ENCODE measurements at places on chromosomes 3 and 15. TPM values are rescaled to one million over a fixed set of nuclear protein-coding genes. Genes with fewer than 3 reads are reported as not detected.

The LRRC2 gene
- total RNA-seq, result 0.62 TPM

The TRPC1 gene
- total RNA-seq, result 25.1 TPM

The LYZL4 gene
- total RNA-seq, result not detected

The UACA gene
- 44.2 TPM for total RNA-seq

The COLQ gene
- 2.0 TPM for total RNA-seq

The DAZL gene
- not detected for total RNA-seq

The TPRG1 gene
- 2.1 TPM for total RNA-seq

The RTP1 gene
- total RNA-seq, result not detected

The STRIT1 gene
- total RNA-seq, result not detected

- no peak for ATAC-seq
Measured at GRCh38 chr15:51378406-51378805, 37.0 kb downstream of the GLDN start.

DNA sequence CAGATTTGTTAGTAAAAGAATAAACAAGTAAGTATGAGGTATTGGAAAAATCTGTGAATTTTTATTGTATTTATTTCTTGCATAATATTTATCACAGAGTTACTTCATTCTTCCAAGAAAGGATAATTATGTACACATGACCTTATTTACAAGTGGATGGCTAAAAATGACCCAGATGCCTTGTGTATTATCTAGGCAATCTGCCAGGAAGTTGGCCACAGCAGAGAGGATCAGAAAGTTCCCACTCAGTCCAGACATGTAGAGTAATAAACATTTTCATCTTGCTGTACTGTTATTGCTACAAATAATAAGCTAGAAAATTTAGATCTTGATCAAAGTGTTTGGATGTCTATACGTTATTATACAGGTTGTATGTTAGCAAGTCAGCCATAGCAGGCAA, 317.1 kb downstream of the EPHA6 start:
- no peak for ATAC-seq

DNA sequence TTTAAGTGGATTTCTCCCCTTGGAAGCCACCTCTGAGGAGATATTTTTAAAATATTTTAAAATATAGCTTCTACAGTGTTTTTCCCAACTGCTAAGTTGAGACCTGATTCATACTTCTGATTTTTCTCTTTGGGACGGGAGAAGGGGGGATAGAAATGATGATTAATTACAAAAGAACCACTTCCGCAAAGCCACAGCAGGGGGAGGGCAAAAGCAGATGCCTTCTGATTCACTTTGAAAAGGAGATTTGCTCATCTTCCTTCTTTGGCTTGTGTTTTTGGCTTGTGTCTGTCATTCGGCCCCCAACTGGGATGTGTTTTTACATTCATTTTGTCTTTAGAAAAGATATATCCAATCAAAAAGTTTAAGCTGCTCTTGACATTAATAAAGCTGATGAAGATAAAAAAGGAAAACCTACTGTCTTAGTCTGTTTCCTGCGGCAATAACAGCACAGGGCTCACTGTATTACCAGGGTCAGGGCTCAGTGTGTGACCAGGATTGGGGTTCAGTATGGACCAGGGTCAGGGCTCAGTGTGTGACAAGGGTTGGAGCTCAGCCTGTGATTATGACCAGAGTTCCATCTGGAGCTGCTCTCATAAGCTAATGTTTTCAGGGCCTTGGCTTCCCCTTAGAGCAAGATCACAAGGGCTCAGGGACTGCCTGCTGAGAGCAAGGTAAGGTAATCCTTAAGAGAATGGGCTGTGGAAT, 223.2 kb downstream of the MTHFS start:
- ATAC-seq, result no peak

DNA sequence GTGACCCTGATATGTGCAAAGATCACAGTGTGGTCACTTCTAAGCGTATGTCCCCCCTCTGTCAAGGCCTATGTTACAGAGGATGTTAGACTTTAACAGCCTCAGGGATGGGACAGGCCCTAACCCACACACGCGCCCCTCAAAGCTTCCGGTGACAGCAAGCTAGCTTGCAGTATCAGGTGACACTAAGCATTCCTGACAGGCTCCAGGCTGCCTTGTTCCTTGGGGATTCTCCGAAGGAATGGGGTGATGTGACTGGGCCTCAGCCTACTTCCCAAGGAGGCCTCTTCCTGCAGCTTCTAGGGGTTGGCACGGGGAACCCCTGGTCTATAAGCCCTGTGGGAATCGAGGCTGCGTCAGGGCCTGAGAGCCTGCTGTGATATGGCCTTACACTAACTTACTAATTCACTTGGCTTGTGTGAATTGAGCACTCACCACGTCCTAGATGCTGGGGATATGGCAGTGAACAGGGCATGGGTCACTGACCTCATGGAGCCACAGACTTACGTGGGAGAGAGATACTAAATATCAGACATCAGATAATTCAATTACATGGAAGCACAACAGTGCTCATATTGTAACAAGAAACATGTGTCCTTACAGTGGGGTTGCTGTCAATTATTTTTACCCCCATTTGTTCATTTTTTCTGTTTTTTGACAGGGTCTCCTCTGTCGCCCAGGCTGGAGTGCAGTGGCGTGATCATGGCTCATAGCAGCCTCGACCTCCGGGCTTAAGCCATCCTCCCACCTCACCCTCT, 11.4 kb upstream of the SPTBN5 start:
- no peak for ATAC-seq

GRCh38 chr15:41775651-41776050, 1.4 kb downstream of the MAPKBP1 start:
- ATAC-seq, result no peak

DNA sequence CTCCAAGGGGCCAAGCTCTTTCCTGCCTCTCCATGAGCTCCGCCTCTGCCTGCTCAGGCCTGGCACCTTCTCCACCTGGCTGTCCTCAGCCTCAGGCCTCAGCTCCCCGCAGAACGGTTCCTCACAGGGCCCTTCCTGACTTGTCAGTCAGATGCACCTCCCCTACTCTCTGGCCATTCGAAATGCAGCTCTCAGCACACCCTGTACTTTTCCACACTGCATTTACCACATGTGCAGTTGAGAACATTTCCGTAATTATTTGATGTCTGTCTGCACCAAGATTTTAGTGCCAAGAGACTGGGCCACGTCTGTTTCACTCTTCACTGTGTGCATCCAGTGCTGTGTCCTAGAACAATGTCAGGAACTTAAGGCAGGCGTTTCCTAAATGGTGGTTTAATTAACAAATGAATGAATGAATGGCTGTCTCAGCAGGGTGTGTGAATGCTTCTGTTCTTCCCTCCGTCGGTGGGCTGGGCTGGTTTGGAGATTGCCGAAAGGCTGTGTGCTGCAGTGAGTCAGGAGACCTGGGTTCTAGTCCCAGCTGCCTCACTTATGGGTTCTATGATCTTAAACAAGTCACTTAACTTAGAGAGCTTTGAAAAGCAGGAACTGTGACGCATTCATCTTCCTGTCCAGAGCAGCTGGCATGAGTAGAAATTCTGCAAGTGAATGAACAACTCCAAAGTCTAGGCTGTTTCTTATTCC, 5.4 kb downstream of the MUC4 start:
- ATAC-seq, result peak; percentile 22

GRCh38 chr3:124848300-124848699, 38.9 kb downstream of the ITGB5 start:
- ATAC-seq, result no peak

- ATAC-seq, result no peak
Measured at GRCh38 chr15:79872358-79873017, 24.3 kb downstream of the MTHFS start.

GRCh38 chr3:170355738-170356595, 1.5 kb upstream of the SKIL start:
- no peak for ATAC-seq

GRCh38 chr3:90035643-90036042, 928.2 kb downstream of the EPHA3 start:
- ATAC-seq, result no peak

All from gastroesophageal sphincter (tissue), 4 donors.